Calu3 (cell line): ENCODE measurements at places on chromosomes 5 and 9. TPM values are rescaled to one million over a fixed set of nuclear protein-coding genes. Genes with fewer than 3 reads are reported as not detected.

DNA sequence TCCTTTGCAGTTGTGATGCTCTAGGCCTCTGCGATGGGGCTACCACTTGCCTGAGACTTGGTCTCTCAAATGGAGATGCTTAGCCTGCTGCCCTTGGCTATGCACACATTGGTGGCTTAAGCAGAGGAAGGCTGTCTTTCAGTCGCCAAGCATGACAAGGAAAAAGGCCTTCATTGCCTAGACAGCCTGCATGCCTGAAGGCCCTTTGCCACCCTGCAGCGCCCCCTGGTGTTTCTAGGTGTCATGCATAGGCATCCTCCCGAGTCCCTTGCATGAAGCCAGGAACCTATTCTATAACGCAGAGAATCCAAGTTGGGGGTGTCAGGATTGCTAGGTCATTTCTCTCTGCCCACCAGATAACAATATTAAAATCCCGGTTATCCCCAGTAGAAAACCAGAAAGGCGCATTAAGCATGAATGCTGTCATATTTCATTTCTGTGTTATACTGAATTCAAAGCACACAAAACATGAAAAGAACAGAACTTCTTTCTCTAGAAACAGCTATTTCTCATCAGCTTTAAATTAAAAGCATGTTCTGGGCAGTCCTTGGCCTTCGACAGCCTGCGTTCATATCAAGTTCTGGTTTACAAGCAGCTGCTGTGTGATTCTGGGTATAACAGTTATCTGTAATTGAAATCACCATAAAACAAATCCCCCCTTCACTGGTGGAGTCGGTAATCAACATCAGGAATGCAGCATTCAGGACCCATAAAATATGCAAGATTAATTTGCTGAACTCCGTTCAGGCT is 59.7 kb upstream of the TRPC7 start:
- no peak overlapping the region for H3K4me3 ChIP-seq
- no peak overlapping the region for H3K27ac ChIP-seq
- peaks cover 76% of the 10 kb centered on the region for H3K27me3 ChIP-seq
- H3K36me3 ChIP-seq = no peaks in the 10 kb centered on the region
- peak; percentile 91 for DNase-seq

DNA sequence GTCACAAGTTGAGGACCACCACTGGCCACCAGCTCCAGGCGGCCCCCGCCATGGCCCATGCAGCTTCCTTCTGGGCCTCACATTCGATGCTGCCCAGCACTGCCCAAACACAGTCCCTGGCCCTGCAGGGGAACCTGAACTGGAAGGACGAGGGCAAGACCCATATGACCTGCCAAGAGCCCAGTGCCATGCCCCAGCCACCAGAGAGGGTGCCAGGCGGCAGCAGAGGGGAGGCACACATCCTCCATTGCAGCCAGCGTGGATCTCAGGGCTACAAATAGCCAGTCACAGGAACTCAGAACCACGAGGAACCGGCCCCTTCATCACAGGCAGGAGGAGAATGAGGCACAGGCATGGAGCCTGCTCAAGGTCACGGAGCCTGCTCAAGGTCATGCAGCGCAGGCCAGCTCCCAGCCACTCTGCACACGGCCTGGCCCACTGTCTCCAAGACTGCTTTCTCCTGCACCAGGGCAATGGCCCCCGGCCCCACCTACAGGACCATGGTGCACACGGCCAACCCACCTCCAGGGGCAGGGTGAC is 69.6 kb downstream of the SEMA4D start:
- no peak overlapping the region for H3K27ac ChIP-seq
- no peak for DNase-seq
- H3K4me3 ChIP-seq = no peak overlapping the region
- H3K4me1 ChIP-seq = peaks cover 7% of the 10 kb centered on the region

DNA sequence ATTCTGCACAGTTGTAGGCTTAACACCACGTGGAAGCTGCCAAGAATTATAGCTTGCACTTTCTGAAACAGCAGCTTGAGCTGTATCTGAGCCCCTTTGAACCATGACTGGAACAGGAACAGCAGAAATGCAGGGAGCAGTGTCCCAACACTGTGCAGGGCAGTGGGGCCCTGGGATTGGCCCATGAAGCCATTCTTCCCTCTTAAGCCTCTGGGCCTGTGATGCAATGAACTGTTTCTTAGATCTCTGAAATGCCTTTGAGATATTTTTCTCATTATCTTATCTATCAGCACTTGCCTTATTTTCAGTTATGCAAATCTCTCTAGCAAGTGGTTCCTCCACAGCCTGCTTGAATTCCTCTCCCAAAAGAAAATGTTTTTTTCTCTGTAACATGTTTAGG is 87.0 kb upstream of the MTAP start:
- H3K27ac ChIP-seq = no peak overlapping the region
- no peak overlapping the region for H3K4me3 ChIP-seq
- no peak for DNase-seq
- H3K36me3 ChIP-seq = no peaks in the 10 kb centered on the region

DNA sequence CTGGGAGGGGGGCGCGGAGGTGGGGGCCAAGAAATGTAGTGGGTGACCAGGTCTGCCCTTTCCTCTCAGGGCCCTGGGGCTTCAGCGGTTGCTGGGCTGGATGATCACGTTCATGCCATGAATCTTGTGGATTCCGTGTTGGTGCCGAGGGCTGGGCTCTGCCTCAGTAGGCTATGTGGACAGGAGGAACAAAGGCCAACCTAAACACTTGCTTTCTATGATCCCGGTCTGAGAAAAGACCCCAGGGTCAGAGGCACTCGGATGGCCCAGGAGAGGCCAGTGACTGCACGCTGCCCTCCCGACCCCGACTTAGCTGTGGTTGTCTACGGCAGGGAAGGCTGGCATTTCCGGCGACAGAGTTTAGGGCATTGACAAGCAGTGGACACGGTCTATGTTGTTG is 26.6 kb downstream of the PHF2 start:
- H3K36me3 ChIP-seq = no peaks in the 10 kb centered on the region
- no peaks in the 10 kb centered on the region for H3K27me3 ChIP-seq
- no peak for DNase-seq
- H3K4me3 ChIP-seq = no peak overlapping the region
- H3K4me1 ChIP-seq = peaks cover 20% of the 10 kb centered on the region
- H3K27ac ChIP-seq = no peak overlapping the region

DNA sequence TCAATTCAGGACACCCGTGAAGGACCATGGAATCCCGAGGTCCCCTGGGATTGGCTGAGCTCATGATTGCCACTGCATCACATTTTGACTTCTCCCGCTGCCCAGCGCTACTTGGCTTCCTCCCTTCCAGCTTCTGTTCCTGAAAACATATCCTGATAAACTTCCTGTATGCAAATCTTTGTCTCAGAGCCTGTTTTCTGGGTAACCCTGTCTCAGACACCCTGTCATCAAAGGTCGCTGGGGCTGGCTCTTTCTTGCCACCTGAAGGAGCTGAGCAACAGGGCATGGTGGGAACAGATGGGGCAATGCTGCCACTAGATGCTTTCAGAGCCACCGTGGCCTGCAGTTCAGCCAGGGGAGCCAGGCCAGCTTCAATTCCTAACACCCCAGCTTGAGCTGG is 154.3 kb upstream of the TBC1D2 start:
- H3K36me3 ChIP-seq = no peaks in the 10 kb centered on the region
- H3K4me3 ChIP-seq = no peak overlapping the region
- H3K27ac ChIP-seq = no peak overlapping the region
- peaks cover 87% of the 10 kb centered on the region for H3K27me3 ChIP-seq
- H3K4me1 ChIP-seq = no peaks in the 10 kb centered on the region

DNA sequence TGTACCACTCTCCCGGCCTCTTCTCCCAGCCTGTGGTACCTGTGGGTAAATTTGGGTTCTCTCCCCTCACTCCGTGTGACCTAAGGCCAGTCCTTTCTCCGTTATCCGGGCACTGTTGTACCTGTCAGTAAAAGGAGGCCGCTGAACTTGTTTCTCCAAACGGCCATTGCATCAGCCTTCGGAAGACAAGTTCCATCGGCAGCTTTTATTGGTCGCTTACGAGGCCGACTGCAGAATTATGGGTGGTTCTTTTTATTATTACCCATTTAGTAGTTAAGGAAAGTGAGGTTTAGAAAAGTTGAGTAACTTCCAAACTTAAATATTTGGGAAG is 558 bp downstream of the GRPEL2 start:
- H3K4me1 ChIP-seq = peaks cover 38% of the 10 kb centered on the region
- no peaks in the 10 kb centered on the region for H3K27me3 ChIP-seq
- H3K36me3 ChIP-seq = peaks cover 61% of the 10 kb centered on the region
- peak; percentile 19 for DNase-seq

DNA sequence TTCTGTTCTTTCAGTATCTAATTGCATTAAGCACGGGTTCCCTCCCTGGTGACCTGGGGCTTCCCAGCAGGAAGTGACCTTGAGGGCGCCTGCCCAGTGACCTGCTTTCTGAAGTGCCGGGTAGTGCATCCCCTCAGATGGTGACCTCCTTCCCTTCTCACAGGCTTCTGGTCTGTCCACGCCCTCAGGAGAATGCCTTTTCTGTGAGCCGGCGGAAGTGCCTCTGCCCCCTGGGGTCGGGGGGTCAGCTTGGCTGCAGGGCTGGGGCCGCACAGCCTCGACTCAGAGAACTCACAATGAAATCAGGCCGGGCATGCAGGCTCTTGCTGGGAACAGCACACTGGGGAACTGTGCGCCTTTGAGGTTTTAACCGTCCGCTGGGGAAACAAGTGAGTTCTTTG is 124.5 kb upstream of the PHYKPL start:
- H3K36me3 ChIP-seq = no peaks in the 10 kb centered on the region
- H3K27me3 ChIP-seq = peaks cover 57% of the 10 kb centered on the region
- H3K4me1 ChIP-seq = no peaks in the 10 kb centered on the region
- H3K4me3 ChIP-seq = no peak overlapping the region
- no peak overlapping the region for H3K27ac ChIP-seq
- no peak for DNase-seq

DNA sequence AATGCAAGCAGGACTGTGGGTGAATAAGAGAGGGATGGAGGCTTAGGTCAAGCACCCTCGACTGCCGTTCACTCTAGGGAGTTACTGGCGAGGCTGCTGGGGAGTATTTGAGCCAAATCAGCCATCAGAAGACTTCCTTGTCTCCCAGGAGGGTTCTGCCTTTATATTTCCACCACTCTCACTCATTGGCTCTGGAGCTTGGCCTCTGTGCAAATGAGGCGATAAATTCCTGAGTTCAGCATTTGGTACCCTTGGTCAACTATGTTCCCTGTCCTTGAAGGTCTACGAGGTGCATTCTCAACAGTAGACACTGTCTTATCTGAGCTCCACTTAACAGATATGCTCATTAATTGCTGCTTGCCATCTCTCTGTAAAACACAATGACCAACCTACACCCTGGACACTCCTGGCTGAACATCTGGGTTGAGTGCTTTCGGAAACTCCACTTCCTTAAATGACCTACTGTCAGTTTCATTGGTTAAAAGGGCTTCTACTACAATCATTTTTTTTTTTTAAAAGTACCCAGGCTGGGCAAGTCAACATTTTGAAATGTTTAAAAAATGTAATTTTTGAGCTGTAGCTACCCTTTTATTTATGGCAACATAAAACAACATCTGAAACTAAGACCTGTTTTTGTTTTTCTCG is 153.2 kb downstream of the NTRK2 start:
- no peaks in the 10 kb centered on the region for H3K36me3 ChIP-seq
- no peak for DNase-seq
- H3K4me1 ChIP-seq = peaks cover 8% of the 10 kb centered on the region
- H3K27ac ChIP-seq = no peak overlapping the region

GRCh38 chr5:151471276-151471675 is 23.9 kb downstream of the SLC36A1 start:
- H3K4me3 ChIP-seq = no peak overlapping the region
- DNase-seq = no peak
- no peak overlapping the region for H3K27ac ChIP-seq
- H3K4me1 ChIP-seq = no peaks in the 10 kb centered on the region
- H3K27me3 ChIP-seq = no peaks in the 10 kb centered on the region
- no peaks in the 10 kb centered on the region for H3K36me3 ChIP-seq

DNA sequence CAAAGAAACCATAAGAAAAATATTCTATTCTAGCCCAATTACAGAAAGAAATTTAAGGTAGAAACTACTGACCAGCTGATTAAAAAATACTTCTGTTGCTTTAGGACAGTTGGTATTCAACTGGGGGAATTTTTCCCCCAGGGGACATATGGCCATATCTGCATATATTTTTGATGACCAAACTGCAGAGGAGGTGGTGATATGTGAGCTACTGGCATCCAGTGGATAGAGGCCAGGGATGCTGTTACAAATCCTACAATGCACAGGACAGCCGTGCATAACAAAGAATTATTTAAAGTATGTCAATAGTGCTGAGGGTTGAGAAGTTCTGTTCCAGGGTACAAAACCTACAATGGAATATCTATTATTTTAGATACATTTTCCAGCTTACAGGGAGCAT is 24.0 kb downstream of the ZFR start:
- peaks cover 35% of the 10 kb centered on the region for H3K36me3 ChIP-seq
- H3K4me1 ChIP-seq = peaks cover 9% of the 10 kb centered on the region
- DNase-seq = no peak

GRCh38 chr5:116237917-116238500 is 153.2 kb downstream of the COMMD10 start:
- no peak overlapping the region for H3K27ac ChIP-seq
- DNase-seq = no peak

- no peak overlapping the region for H3K4me3 ChIP-seq
- H3K27ac ChIP-seq = no peak overlapping the region
- H3K27me3 ChIP-seq = no peaks in the 10 kb centered on the region
- no peak for DNase-seq
- no peaks in the 10 kb centered on the region for H3K36me3 ChIP-seq
These were observed 9.2 kb upstream of the IL7R start for GRCh38 chr5:35847491-35847890.

DNA sequence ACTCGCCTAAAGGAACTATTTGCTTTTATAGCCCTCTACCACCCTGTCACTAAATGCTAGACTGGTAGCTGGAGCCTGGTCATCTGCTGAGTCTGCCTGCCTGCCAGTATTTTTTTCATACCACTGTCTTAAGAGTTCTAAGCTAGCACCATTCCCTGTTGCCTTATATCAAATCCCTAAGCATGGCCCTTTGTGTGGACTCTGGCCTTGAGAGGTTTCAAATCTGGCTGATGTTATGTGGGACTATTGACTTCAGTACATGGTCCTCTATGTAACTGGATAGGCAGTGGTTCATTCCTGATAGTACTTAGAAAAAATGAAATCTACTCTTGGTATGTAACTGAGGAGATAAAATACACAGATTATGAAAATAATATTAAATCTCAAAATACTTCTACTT is 103.5 kb downstream of the PLCXD3 start:
- H3K4me3 ChIP-seq = no peak overlapping the region
- no peaks in the 10 kb centered on the region for H3K27me3 ChIP-seq
- peaks cover 10% of the 10 kb centered on the region for H3K4me1 ChIP-seq
- DNase-seq = no peak

GRCh38 chr5:36724467-36725332 is 118.3 kb downstream of the SLC1A3 start:
- no peak overlapping the region for H3K27ac ChIP-seq
- no peak overlapping the region for H3K4me3 ChIP-seq
- peaks cover 8% of the 10 kb centered on the region for H3K4me1 ChIP-seq
- no peaks in the 10 kb centered on the region for H3K36me3 ChIP-seq

SERINC5 gene
- total RNA-seq = 47.0 and 49.2 TPM in 2 replicates

FIBCD1 gene
- total RNA-seq = 1.4 and 1.5 TPM in 2 replicates

PCDHA4 gene
- total RNA-seq = 4.8 and 5.8 TPM in 2 replicates

CCL28 gene
- total RNA-seq = 9.9 and 12.2 TPM in 2 replicates

CDC25C gene
- total RNA-seq = 14.9 and 15.4 TPM in 2 replicates

SOHLH1 gene
- not detected in 2 replicates for total RNA-seq

MARCHF11 gene
- not detected in 2 replicates for total RNA-seq

NPDC1 gene
- total RNA-seq = 65.2 and 78.6 TPM in 2 replicates

SUSD3 gene
- 0.69 and 1.3 TPM in 2 replicates for total RNA-seq
